ENCODE measurements at places on chromosomes 1 and 21. TPM values are rescaled to one million over a fixed set of nuclear protein-coding genes. Genes with fewer than 3 reads are reported as not detected.

Gene RHEX
- not detected for total RNA-seq

Gene OR2L5
- not detected for total RNA-seq

Gene IL10RB
- total RNA-seq, result 17.7 TPM

Gene CELA2A
- total RNA-seq, result 0.72 TPM

Gene SPTA1
- not detected for total RNA-seq

Gene LY9
- 0.10 TPM for total RNA-seq

Gene MYBPH
- total RNA-seq, result not detected

Gene DUSP23
- 36.1 TPM for total RNA-seq

Gene SESN2
- total RNA-seq, result 19.7 TPM

Gene PIGR
- total RNA-seq, result 1.4 TPM

Gene AADACL4
- not detected for total RNA-seq

Gene GJA5
- not detected for total RNA-seq

Gene CHRM3
- total RNA-seq, result 0.13 TPM

Gene S100A9
- total RNA-seq, result 0.44 TPM

Gene AIRE
- not detected for total RNA-seq

Data from Panc1 (cell line).